ENCODE measurements at places on chromosomes 7 and 10.

DNA sequence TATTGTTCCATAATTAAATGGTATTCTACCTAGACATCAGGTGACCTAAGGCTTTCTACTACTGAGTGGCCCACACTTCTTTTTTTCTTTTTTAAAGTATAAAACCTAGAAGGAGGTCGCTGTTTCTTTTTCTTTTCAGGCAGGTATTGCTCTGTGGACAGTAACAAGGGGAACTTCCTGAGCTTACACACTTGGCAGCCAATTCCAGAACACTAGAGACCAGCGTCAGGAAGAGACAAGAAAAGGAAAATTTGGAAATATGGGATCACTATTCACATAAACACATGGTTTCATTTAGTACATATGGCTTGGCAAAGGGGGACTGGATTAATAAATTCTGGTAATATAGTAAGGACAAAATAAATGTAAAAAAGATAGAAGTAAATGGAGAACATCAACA lies 141.9 kb downstream of the RSU1 start:
- DNase-seq, result no peak

- DNase-seq, result no peak
Observed at GRCh38 chr10:93034426-93034825, 26.2 kb upstream of the CYP26C1 start.

DNA sequence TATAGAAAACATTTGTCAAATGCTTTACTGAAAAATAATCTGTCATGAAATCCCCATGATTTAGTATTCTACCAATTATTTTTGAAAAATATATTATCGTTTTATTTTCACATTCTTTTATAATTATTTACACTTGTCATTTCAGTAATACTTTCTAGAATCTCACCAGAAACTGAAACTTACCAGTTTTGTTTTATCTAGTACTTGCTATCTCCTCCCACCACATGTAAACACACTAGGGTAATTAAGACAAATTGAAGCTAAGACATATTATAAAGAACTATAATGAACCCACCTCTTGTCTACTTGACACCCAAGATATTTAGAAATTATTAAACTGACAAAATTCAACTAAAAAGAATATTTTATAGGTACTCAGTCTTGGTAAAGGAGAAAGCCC lies 51.5 kb upstream of the GRM3 start:
- no peak for DNase-seq

DNA sequence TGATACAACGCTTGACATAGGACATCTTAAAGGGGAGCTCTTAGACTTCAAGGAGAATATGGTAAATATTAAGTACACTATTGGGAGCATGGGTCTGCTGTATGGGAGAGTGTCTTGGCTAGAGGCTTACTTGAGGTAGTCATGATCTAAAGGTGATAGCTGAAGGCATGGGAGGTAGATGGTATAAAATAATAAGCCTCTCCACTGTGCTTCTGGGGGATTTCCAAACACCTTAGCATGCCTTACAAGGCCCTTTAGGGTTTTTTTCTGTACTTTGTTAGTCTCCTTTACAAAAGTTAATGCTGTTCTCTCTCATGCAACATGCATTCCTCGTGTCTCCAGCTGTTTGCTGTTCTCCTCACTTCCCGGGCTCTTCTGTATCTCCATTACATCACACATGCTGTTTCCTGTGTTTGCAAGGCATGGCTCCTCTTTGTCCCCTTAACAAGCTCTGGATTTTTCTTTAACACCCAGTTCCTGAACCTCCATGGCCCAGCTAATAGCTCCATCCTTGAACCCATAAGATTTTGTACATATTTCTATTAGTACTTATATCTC lies 449.7 kb downstream of the AUTS2 start:
- DNase-seq, result no peak

GRCh38 chr7:16098585-16099179 lies 322.7 kb downstream of the CRPPA start:
- no peak for DNase-seq

DNA sequence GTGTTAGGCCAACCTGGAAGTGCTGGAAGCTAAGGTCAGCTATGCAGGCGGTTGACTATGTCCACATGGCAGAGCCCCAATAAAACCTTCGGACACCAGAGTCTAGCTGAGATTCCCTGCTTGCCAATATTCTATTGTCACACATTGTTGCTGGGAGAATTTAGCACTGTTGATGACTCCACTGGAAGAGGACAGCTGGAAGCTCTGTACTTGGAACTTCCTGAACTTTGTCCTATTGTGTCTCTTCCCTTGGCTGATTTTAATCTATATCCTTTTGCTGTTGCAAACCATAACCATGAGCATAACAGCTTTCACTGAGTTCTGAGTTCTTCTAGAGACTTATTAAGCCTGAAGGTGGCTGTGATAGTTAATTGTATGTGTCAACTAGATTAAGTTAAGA lies 12.0 kb downstream of the XRCC2 start:
- DNase-seq, result no peak

- no peak for DNase-seq
Observed at GRCh38 chr7:30206942-30207341, 72.2 kb downstream of the MTURN start.

- DNase-seq, result no peak
Observed at GRCh38 chr7:107233174-107233573, 64.4 kb downstream of the HBP1 start.

Data from NCI-H1436 (cell line).